ENCODE measurements at places on chromosomes 5 and 9. TPM values are rescaled to one million over a fixed set of nuclear protein-coding genes. Genes with fewer than 3 reads are reported as not detected.
A peak's percentile ranks its signal among the peaks of the same experiment; 100 is the strongest.

GRCh38 chr9:96021551-96022444, 146.3 kb downstream of the ERCC6L2 start:
- DNase-seq, result peak; percentile 27

DNA sequence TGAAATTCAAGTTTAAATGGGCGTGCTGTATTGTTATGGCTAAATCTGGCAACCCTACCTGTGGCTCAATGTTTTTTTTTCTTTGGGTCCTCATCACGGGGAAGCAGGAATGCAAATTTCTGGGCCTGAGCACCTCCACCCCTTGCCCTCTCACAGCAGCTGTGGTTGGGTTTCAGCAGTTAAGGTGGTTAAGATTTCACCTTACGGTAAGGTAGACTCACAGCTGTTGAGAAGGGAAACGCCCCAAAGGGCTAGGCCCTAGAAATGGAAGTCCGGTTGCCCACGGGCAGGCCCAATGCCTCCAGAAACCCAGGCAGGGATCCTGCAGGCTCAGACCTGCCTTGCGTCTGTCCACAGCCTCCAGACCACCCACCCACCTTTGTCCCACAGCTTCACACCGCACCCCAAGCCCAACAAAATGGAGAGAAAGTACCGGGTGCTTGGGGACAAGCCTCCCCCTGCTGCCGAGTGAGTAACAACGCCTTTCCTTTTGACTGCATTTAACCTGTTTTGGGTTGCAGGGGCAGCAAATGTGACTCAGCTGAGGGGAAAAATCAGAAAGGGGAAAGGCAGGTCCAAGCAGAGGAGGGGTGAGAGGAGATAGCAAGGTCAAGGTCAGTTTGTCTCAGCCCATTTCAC, 48.1 kb upstream of the TDRD7 start:
- DNase-seq, result no peak

GRCh38 chr9:132040246-132040645, 39.4 kb downstream of the MED27 start:
- no peak for DNase-seq

DNA sequence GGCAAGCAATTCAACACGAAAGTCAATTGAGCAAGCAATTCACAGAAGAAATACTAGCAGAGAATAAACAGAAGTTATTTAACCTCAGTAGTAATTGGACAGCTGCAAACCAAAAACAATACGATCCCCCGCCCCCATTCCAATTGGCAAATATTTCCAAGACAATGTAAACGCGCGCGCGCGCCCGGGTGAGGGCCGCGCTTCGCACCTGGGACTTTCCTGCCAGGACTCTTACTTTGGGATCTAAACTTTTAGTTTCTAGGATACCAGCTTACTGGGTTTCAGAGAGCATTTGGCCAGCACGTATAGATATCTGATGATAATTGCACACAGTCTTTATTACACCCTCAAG, 8.6 kb downstream of the RUFY1 start:
- no peak for DNase-seq

- DNase-seq, result no peak
Measured at GRCh38 chr5:110043025-110043424, 353.3 kb downstream of the MAN2A1 start.

Gene ARAP3
- total RNA-seq, result 5.3 TPM
